ENCODE measurements at places on chromosomes 11 and 22.

DNA sequence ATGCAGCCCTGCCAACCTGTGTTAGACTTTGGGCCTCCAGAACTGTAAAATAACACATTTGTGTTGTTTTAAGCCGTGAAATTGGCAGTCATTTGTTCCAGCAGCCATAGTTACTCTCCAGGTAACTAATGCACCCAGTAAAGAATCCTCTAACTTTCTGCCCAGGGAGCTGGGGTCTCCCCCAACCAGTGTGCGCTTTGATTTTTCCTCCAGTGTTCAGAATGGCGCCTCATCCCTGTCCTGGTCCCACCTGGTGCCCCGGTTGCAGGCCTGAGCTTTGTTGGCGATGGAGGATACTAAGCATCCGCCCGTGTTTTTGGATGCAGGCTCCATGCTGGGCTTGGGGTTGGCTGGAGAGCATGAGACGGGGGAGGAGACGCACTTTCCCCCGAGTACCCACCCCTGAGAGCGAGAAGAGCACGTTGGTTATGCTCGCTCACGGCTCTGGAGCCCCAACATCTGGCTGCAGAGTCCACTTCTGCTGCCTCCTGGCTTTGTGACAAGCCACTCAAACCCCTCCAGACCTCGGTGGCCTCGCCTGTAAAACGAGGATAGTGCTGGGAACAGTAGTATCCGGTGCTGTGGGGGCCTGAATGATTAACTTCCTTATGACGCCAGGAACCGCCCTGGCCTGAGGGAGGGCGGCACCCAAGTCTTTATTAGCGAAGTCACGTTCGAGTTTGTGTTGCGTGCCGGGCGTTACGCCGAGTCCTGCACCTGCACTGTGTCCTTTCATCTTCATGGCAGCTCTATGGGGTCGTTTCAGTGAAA is 25.8 kb downstream of the MRGPRD start:
- peak; percentile 54 for DNase-seq

DNA sequence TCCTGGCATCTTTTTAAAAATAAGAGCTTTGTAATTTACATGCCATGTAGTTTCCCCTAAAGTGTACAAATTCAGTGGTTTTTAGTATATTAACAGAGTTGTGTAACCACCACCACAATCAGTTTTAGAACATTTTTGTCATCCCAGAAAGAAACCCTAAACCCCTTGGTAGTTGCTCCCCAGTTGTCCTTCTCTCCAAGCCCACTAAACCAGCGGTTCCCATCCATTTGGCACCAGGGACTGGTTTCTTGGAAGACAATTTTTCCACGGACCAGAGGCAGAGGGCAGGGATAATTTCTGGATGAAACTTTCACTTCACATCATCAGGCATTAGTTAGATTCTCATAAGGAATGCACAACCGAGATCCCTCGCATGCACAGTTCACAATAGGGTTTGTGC is 22.6 kb downstream of the CABIN1 start:
- no peak for DNase-seq

- no peak for DNase-seq
These were observed 10.5 kb upstream of the FUT4 start for GRCh38 chr11:94533206-94533605.

DNA sequence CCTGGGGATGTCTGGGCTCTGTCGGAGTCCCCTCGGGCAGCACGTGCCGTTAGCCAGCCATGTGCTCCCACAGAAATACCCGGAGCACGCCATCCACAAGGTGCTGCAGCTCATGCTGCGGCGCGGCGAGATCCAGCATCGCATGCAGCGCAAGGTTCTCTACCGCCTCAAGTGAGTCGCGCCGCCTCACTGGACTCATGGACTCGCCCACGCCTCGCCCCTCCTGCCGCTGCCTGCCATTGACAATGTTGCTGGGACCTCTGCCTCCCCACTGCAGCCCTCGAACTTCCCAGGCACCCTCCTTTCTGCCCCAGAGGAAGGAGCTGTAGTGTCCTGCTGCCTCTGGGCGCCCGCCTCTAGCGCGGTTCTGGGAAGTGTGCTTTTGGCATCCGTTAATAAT is 24.1 kb downstream of the MCM5 start:
- DNase-seq = no peak
